ENCODE measurements at places on chromosomes 11 and 22.

GRCh38 chr11:110897035-110897434, 184.8 kb upstream of the ARHGAP20 start:
- DNase-seq: no peak

- no peak for DNase-seq
These were observed 67.4 kb downstream of the SCN3B start for GRCh38 chr11:123587044-123587443.

DNA sequence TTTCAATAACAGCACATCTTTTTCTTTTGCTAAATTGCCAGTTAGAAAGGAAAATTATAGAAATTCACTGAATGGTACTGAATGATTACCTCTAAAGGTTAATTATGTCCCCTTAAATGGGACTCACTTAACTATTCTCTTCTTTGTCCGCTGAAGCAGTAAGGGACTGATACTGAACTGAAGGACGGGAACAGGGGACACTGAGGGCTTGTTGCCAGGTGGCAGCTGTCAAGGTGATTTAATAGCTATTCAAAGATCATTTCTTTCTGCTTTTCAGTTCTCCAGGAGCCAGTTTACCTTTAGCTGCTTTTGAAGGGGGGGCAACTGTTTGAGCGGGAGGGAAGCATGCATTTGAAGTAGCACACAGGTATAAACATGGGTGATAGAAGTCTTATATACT, 325.4 kb upstream of the CCDC90B start:
- no peak for DNase-seq

DNA sequence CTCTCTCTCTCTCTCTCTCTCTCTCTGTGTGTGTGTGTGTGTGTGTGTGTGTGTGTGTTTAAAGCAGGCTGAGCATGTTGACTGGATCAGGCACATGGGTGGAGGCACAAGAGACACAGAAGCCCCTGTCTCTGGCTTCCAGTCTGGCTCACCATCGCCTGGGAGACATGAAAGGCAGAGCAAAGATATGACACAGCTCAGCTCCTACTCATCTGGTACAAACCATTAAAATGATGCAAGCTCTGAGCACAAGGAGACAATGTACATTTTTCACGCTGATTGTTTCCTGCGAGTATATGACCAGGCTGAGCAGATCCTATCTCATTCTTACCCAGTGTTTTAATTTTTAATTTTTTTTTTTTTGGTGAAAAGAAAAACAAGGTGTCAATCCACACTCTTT, 9.5 kb downstream of the SLC6A5 start:
- no peak for DNase-seq

DNA sequence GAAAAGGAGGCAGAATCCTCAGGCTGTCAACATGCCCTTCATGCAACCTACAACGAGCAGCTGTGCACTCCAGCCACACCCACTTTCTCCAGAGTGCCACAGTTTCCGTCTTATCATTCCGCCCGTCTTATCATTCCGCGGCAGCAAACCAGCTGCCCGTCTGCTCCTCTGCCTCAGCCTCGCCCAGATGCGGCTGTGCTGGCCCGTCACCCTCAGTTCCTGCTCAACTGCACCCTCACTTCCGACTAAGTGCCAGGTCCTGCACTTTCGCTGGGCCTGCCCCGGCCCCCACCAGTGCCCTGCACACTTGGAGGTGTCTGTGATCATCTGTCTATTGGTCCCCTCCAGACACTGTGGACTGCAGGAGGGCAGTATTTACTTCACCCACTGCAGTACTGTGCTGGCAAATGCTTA, 43.7 kb downstream of the MICAL3 start:
- DNase-seq: peak; percentile 42

DNA sequence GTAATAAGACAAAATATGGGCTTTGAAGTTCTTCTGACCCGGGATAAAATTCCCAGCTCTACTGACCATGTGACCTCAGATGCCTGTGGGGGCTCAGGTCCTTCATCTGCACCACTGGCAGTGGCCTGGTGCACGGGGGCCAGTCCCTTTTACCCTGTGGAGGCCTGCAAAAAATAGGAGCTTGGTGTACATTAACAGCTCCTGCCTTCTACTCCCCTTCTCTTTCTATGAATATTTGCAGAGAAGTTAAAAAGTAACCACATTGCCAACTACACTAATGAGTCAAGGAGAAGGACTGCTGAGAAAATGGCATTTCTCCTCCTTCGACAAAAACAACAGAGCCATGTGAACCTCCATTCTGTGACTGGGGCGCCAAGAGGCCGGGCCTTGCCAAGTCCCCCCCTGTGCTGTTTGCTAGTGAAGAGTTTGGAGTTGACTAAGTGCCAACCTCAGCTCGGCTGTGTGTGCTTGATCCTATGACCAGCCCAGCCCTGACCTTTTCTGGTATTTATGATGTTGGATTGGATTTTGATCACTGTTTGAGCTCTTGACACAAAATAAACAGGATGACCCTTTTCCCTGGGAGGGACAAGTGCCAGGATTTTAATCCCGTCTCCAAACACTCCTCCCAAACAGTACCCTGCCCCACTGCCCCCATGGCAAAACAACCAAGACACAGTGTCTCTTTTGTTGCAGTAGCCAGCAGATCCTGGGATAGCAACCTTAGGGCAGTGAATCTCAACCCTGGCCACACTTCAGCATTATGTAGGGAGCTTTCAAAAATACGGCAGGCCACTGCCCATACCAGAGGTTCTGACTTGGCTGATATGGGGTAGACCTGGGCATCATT, 380.1 kb downstream of the LARGE1 start:
- no peak for DNase-seq

GRCh38 chr11:12087075-12088004, 23.1 kb upstream of the MICAL2 start:
- DNase-seq: no peak

GRCh38 chr22:48137640-48138039, 1375.2 kb downstream of the TBC1D22A start:
- peak; percentile 35 for DNase-seq

DNA sequence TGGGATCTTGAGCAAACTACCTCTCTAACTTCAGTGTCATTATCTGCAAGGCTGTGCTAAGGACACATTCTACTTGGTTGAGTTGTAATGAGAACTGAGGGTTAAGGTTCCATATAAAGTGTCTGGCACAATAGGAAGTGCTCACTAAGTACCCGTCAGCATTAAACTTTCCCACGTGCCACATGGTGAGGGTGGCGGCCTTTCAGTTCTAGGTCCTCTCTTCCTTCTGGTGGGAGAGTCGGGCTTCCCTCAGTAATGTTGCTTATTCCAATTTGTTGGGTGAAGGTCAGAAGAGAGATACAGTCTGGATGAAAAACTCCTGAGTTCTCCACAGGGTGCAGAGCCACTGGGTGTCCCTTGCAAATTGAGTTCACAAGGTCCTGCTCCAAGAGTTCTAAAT, 4.6 kb upstream of the CD6 start:
- DNase-seq: no peak

- peak; percentile 60 for DNase-seq
These were observed 15.9 kb downstream of the MCAT start for GRCh38 chr22:43127166-43127908.

GRCh38 chr11:126992065-126992803, 8.3 kb downstream of the KIRREL3 start:
- DNase-seq: no peak

DNA sequence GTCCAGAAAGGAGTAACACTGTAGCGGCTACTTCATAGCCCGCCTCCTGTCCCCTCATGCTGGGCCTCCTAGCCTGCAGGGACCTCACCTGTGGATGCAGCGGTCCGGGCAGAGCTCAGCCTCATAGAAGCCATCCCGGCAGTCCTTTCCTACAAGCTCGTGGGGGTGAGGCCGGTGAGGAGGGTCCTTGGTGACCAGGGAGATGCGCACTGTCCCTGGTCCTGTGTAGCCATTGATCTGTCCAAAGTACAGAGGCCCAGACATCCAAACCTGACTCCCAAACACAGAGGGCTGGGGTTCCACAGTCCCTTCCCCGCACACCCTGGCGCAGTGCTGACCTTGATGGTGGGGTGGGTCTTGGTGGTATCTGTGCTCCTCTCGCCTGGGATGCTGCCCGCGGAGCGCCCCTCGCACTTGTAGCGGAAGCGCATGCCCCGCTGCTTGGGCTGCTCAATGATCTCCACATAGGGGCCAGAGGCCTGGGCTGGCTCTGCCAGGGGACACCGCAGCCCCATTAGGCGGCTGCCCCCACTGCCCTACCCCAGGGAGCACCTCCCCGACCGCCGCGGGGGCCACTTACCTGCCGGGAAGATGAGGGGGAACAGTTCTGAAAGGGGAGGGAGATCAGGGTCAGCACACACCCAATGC, 993 bp downstream of the RELA start:
- DNase-seq: no peak

- DNase-seq: no peak
These were observed 106.9 kb upstream of the SORL1-AS1 start for GRCh38 chr11:121559606-121560200.

DNA sequence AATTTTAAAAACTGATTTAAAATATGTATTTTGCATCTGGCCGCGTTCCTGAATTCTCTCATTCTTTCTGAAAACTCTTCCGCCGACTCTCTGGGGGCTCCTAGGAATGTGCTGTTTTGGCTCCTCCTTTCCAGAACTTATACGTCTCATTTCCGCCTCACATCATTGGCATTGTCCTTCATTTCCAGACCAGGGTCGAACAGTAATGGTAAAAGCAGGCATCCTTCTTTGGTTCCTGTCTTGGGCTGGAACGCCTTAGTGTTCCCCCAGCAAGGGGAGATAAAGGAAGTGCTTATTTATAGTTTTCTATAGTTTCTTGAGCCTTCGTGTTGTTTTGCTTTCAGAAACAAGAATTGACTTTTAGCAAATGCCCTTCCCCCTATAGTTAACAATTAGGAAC, 10.9 kb upstream of the TNNT3 start:
- DNase-seq: peak; percentile 36

GRCh38 chr11:66281776-66282467, 3.9 kb downstream of the CNIH2 start:
- DNase-seq: no peak

GRCh38 chr11:19674836-19675235, 37.8 kb upstream of the NAV2 start:
- no peak for DNase-seq

DNA sequence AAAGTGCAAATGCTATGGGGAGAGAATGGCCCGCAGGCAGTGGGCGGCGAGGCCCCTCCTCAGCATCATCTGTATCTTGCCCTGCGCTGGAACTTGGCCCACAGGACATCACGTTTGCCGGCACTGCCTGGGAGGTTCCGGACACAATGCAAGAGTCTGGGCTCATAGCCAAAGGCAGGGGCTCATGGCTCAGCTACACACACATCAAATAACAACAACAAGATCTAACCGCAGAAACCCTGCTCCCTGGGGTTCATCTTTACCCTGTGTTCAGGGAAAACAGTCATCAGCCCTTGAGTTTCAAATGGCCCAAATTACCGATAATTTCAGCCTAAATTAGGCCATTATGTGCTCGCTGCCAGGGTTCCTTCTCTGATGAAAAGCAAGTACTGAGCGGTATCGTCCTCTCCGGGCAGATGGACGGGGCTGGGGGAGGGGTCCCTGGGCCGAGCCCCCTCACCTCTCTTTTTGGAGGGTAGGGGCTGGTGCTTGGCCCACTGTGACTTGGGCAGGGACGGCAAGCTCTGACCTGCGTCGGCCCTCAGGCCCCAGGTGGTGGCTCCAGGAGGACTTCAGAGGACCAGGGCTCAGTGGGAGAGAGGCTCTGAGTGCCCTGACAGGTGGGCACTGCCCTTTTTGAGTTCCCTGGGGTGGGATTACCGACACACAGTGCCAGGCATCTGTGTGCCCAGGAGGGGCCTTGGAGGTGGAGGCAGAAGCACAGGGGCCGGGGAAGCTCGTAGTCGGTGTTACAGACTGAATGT, 25.0 kb upstream of the GAL start:
- peak; percentile 53 for DNase-seq

GRCh38 chr22:32088084-32088483, 45.0 kb downstream of the SLC5A1 start:
- DNase-seq: no peak

DNA sequence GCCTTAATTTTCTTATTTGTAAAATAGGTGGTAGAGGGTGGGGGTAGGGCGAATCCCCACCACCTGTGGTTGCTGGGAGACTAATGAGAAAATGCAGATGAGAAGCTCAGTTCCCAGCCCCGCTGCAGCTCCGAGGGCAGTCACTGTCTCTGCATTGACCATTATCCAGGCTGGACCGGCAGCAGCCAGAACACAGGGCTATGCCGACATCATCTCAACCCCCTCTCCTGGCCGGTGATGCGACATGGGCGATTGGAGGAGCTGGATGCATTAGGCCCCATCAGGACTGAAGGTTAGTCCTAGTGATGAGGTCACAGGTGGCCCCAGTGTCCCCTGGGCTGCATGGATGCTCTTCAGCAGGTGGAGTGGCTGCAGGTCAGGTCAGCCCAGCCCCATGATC, 412.4 kb downstream of the CTTN start:
- no peak for DNase-seq

DNA sequence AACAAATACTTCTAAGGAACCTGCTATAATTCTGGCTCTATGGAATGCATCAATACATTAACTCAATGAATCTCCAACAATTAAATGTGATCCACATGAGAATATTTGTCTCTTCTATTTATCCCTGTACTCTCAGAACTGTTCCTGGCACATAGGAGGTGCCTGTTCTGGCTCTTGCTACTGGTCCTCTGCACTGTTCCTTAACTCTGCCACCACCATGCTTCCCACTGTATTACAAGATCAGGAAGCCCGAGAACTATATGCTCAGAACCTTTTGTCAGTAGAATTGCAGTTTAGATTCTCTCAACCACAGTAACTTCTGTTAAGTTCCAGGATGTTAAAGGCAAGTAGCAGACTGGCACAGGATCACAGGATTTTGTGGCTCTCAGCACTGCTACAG, 376.3 kb upstream of the CCDC90B start:
- DNase-seq: no peak

GRCh38 chr11:28673691-28674432, 565.7 kb downstream of the METTL15 start:
- no peak for DNase-seq

- DNase-seq: peak; percentile 65
These were observed 535 bp downstream of the AQP11 start for GRCh38 chr11:77590194-77590782.

GRCh38 chr22:27554106-27554811, 247.3 kb downstream of the MN1 start:
- DNase-seq: no peak

DNA sequence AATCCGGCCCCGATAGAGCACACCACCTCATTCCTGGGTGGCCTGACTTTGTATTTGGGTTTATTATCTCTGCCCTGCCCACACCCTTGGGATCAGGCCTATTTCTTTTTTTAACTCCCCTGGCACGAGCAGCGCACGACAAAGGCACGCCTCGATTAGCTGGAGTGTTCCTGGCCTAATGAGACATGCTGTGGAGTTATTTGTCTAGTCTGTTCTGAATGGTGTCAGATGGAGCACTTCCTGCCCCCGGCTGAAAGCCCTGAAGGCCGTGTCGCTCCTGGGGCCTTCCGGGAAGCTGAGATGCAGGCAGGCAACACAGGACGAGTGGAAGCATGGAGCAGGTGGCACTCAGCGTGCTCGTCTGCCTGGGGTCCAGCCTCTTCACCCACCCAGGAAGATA, 47.1 kb downstream of the LARGE1 start:
- no peak for DNase-seq

DNA sequence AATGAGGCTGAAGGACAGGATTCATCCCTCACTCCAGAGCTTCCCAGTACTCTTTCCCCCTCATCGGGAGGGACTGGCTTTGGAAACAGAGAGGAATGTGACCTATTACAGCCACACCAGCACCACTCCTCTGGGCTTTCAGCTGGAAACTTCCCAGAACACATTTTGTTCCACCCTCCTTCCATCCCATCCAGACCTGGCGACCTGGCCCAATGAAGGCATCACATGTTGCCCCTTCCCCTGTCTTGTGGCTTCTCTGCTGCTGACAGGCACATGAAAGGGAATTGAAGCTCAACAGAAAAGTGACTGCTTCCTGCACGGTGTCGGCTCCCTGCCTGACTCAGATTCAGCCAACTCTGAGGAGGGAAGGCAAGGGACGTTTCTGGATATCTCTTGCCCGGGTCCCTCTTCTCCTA, 19.1 kb downstream of the IRAG1 start:
- no peak for DNase-seq
